Central memory CD4-positive, alpha-beta T cell (primary cell): ENCODE measurements at places on chromosomes 12 and 14.
A peak's percentile ranks its signal among the peaks of the same experiment; 100 is the strongest.

DNA sequence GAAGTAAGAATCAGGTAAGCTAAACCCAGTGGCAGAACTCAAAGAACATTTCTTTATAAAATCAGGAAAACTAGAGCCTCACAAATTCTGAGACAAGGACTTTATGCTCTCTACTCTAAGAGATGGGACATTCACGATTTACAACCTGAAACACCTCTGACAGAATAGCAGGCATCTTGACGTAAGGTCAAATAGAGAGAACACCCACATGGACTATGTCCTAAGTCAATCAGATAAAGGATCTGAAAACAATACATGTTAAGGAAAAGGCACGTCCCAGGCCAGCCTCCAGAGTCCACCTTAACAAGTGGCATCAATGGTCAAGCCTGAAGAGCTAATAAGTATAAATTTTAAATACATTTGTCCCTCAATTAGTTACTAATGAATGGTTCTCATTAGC lies 39.9 kb upstream of the SYCP3 start:
- no peak for DNase-seq

GRCh38 chr12:126160912-126161311 lies 1095.7 kb downstream of the AACS start:
- no peak for DNase-seq

- DNase-seq, result peak; percentile 16
Observed at GRCh38 chr12:51025338-51025835, 797 bp downstream of the SLC11A2 start.

GRCh38 chr14:101114726-101115515 lies 211.4 kb upstream of the RTL1 start:
- no peak for DNase-seq

- DNase-seq, result peak; percentile 52
Observed at GRCh38 chr14:92686900-92687427, 61.5 kb downstream of the LGMN start.

DNA sequence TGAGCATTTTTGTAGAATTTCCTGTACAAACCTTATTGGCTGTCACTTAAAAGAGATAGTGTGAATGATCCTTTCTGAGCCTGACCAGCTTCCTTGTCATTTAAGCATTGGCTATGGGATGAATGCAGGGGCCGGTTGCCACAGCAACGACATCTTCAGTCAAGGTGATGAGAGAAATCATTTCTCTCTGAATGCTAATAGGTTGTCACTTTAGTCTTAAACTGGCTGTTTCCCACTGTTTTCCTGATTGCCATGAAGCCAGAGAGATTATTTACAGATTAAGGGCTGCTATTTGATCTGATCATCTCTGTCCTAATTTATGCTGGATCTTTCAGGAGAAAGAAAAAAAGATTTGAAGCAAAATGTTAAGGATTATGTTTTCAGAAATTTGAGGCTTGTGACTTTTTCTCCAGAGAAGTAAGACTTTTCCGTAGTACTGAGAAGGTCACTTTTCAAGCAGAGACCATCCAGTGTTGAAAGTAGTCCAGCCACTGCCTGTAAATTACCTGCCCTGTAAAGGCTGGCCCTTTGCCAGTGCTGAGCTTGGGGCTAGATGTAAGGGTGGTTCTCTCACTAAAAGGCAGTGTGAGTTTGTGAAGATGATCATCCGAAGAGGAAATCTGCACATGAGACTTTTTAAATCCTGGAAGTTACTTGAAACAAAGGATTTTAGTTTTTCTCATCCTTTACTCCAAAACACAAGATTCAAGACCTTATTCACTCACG lies 235.6 kb downstream of the DACT1 start:
- DNase-seq, result no peak

- DNase-seq, result no peak
Observed at GRCh38 chr14:101499080-101499479, 62.2 kb upstream of the DIO3 start.

DNA sequence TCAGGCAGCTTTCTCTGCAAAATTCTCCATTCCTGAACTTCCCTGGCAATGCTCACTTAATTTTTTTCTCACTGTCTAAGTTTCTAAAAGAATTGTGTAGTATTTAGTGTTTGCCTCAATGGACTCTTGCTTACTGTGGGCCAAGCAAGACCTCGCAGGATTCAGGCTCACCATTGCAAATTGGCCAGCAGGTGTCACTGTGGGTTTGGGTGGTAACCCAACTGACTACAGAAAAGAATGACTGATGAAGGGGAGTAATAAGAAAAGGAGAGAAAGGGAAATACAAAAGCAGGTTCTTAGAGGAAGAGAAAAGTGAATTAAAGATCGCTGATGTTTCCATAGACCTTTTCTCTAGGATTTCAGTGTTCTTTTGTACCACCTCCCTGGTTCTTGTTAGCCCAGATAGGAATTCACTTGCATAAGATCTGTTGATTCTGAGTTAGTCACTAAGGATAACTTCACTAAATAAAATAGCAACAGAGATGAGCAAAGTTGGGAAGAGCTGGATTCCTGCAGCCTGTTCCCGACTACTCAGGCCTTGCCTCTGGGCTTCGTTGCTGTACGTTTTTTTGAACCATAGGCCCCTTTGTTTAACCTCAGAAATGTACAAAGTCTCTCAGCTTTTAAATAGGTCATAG lies 386.5 kb upstream of the DDHD1 start:
- no peak for DNase-seq

DNA sequence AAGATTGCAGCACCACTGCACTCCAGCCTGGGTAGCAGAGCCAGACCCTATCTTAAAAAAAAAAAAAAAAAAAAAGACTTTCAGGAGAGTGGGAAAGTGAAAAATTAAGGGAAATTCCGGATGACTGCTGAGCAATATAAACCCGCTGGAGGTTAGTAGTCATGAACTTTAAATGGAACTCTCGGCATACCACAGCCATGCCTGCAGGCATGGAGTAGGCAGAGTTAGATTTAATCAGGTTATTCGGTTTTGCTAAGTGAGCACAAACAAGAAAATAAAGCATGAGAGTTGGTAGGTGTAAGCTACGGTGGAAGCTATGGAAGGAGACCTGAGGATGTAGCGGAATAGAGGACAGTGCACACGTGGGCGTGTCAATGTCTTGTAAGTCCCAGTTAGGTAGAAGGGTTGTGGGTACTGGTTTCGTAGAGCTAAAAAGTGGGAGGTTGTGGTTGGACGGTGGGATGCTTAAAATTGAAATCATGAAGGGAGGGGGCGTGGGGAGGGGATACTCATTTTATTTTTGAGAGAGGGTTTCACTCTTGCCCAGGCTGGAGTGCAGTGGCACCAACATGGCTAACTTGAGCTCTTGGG lies 11.8 kb upstream of the TUBA1C start:
- no peak for DNase-seq

GRCh38 chr14:55851301-55851700 lies 266.9 kb upstream of the PELI2 start:
- DNase-seq, result no peak
